Stimulated activated naive CD8-positive, alpha-beta T cell treated with anti-CD3 and anti-CD28 coated beads, Interleukin-15, amount 100 ng/mL, for 72 hours (primary cell): ENCODE measurements at places on chromosomes 5 and 9.

DNA sequence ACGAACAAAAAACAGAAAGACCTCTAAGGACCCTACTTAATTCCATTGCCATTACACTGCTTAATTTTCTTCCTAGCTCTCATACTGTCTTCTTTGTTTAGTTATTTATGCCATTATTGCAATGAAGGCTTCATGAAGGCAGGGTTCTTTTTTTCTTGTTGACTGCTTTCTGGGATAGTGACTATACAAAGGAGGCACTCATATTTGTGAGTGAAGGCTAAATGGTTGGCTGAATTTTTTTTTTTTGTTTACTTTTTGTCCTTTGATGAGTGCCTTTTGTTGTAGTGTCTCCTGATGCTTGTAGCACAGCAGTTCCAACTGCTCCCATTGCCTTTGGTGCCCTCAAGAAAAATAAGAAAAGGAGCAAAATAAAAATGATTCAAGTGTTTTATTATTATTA lies 17.8 kb downstream of the CTNNA1 start:
- no peak for DNase-seq

GRCh38 chr5:135467051-135467625 lies 15.0 kb upstream of the TIFAB start:
- no peak for DNase-seq

DNA sequence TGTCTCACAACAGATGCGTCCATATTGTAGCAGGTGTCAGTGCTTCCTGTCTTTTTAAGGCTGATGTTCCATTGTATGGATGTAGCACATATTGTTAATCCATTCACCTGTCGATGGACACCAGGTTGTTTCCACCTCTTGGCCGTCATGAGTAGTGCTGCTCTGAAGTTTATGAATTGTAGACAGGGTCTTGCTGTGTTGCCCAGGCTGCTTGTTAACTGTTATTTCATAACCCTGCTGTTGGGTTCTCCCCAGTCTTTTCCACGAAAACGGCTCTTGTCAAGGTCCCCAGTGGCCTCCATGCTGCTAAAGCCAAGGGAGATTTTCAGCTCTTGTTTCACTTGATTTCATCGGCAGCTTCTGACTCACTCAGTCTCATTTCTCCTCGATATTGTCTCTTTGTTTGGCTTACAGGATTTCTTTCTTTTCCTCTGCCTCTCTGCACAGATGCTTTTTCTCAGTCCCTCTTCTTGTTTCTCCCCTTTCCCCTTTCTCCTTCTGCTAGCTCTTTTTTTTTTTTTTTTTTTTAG lies 12.1 kb upstream of the PSD2 start:
- no peak for DNase-seq

GRCh38 chr5:171961117-171961516 lies 45.3 kb downstream of the FBXW11 start:
- peak; percentile 66 for DNase-seq

DNA sequence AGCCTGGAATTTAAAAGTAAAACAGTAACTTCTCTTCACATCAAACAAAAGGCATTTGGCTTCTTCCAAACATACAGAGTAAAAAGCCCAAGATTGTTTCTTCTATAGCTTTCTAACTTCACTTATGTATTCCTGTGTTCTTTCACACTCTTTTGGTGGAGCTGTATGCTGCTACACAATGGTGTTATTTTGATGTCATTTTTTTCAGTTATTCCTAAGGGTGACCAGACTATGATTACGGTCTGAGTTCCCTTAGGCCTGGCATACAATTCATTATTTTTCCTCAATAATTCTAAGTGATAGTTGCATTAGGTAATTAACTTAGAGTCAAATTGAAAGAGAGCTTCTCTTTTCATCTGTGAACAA lies 66.3 kb upstream of the IL7R start:
- DNase-seq = no peak

GRCh38 chr5:53019320-53019719 lies 30.2 kb downstream of the ITGA2 start:
- DNase-seq = no peak

DNA sequence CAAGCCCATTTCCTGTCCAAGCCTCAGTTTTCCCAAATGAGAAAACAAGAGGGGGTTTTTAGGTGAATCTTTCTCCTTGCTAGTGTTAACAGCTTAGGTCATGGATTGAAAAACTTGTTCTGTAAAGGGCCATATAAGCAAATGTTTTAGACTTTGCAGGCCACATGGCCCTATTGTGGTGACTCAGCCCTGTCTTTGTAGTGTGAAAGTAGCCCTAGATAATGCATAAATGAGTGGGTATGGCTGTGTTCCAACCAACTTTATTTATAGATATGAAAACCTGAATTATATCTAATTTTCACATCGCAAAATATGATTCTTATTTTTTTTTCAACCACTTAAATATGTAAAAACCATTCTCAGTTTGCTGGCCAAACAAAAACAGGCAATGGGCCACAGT lies 6.9 kb upstream of the BARX1 start:
- DNase-seq = no peak

DNA sequence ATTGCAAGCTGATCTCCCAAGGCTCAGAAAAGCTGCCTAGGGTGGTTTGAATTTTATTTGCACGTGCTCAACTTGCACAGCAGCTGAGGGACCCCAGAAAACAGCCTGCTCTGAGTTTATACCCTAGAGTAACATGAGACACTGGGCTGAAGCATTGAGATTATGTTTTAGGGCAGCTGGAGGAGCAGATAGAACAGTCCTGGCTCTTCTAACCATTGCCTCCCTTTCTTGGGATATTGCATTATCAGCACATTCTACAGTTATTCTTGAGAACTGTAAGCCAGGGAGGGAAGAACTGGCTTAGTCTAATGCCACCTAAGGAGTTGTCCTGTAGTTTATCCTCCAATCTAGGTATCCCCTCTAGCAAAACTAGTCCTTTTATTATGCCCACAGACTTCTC lies 10.3 kb downstream of the SMC2 start:
- DNase-seq = no peak

- DNase-seq = peak; percentile 12
These were observed 66.9 kb downstream of the ZCCHC7 start for GRCh38 chr9:37187292-37187691.

DNA sequence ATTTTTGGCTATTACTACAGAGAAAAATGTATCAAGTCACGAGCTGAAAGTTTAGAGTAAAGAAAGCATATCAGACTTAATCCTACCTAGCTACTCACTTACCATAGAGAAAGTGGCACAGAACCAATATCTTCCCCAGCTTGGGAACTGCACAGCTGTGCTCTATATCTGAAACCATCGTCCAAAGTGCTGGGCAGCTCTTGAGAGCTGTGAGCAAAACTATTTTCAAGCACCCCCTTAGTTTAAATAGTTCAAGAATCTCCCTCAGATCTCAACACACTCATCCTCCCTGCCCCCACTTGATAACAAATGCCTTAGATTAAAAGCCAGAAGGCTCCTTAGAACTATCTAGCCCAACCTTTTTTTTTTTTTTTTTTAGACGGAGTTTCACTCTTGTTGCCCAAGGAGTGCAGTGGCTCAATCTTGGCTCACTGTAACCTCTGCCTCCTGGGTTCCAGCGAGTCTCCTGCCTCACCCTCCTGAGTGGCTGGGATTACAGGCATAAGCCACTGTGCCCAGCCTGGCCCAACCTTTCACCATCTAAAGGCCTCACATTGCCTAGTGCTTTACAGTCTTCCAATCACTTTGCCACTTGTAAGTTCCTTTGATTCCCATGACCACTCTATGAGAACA lies 94.2 kb upstream of the APC start:
- DNase-seq = no peak

DNA sequence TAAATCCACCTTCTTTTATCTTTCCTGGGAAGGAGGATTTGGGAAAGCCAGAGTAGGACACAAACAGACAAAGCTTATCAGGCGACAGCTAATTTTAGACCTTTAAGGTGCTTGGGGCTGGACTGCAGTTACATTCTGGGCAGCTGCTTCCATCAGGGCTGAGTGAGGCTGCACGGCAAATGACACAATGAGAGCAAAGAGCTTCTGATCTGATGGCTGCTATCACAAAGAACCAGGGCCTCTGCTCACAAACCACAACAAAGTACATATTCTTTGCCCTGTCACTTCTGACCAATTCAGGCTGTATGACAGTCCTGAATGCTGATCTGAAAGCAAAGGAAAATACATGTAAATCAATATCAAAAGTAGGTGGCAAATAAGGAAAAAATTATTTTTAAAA lies 93.1 kb downstream of the MRPS27 start:
- DNase-seq = no peak

- no peak for DNase-seq
These were observed 83.0 kb downstream of the OXCT1 start for GRCh38 chr5:41787265-41787664.

DNA sequence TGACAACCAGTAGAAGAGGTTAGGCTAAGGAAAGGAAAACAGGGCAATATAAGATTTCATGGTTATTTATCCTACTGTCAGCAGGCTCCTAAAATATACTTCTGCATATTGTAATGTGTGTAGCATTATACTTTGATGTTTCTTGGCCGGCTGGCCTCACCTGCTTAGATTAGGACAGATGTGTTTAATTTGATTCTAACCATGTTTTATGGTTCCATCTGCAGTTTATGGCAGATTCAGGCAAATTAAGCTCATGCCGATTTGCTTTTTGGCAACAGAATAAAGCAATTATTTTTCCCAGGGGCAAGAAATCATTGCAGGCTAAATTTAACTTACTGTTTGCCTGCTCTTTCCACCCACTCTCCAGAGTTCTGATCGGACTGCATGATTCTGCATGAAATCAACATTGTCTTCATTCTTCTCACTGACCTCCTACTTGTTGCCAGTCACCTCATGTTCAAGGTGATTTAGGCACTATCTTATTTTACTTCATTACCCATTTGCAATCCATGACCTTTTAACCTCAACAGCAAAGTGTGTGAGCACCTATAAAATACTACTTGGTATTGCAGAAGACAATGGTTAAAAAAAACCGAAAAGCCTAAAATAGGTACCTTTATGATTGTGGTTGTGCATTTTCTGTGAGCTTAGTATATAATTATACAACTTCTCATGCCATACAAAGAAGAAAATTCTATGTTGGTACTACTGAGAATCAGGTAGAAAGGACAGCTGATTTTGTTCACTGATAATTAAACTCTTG lies 125.2 kb downstream of the EDIL3 start:
- DNase-seq = no peak
